ENCODE measurements at places on chromosomes 7 and 10.

GRCh38 chr7:7687800-7688199 lies 30.6 kb downstream of the RPA3 start:
- no peak for DNase-seq

DNA sequence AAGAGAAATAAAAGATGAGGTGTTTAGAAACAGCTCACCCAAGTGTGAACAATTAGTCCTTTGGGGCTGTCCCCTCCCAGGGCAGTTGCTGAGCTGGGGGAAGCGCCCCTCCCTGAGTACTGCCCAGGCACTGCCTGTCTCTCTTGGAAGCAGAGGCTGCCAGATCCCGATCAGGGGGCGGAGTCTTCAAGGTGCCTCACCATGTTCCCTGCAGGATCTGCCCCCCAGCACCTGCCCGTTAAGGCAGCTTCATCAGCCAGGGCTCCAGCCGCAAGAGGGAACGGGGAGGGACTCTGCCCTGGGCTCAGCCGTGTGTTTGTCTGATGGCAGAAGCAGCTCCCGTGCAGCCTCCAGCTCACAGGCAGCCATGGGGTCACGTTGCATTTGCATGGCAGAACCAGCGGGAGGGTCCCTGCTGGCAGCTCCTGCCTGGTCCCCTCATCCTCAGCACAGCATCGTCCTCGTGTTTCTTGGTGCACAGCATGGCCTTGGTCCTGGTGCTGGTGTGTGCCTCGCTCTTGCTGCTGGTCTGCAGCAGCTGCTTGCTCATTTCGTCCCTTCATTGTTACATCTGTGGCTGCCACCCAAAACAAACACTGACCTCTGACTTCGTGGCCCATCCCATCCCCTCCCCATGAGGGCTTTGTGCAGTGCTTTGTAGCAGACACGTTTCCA lies 10.7 kb upstream of the DPYSL4 start:
- peak; percentile 40 for DNase-seq

- DNase-seq = no peak
These were observed 531.3 kb downstream of the ATRNL1 start for GRCh38 chr10:115624448-115624847.

- no peak for DNase-seq
These were observed 147.1 kb upstream of the NRBF2 start for GRCh38 chr10:62985807-62986600.

DNA sequence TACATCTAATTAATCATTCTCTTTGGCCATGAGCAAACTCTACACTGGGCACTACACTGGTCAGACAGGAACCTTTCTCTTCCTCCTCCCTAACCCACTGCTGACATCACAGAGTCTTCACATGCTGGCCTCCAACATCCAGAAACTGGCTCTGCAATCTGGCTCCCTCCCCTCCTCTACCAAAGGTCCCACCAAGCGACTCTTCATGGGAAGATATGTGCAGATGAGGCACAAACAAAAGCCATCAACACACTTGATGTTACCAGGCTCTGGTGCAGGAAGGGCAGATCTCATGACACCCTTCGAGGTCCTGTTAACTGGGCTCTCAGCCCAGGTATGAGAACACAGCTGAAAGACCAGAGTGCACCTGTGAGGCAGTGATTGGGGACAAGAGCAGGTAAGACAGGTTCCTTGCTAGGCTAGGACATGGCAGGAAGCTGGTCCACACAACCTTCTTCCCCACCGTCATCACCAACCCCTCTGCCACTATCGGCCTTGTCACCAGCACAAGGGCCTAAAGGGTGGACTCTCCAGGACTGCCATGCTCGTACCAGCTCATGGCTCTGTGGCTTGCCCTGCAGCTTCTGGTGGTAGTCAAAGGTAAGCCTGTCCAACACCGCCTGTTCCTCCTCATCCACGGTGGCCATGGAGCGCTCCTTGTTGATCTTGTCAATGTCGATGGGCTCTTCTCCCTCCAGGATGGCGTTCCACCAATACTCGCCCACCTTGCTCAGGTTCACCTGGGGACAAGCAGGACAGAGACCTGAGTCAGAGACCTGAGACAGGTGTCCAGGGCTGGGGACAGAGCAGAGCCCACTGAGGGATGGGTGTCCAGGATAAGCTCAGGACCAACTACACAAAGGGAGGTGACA lies 66.6 kb upstream of the CAMK2B start:
- DNase-seq = no peak

DNA sequence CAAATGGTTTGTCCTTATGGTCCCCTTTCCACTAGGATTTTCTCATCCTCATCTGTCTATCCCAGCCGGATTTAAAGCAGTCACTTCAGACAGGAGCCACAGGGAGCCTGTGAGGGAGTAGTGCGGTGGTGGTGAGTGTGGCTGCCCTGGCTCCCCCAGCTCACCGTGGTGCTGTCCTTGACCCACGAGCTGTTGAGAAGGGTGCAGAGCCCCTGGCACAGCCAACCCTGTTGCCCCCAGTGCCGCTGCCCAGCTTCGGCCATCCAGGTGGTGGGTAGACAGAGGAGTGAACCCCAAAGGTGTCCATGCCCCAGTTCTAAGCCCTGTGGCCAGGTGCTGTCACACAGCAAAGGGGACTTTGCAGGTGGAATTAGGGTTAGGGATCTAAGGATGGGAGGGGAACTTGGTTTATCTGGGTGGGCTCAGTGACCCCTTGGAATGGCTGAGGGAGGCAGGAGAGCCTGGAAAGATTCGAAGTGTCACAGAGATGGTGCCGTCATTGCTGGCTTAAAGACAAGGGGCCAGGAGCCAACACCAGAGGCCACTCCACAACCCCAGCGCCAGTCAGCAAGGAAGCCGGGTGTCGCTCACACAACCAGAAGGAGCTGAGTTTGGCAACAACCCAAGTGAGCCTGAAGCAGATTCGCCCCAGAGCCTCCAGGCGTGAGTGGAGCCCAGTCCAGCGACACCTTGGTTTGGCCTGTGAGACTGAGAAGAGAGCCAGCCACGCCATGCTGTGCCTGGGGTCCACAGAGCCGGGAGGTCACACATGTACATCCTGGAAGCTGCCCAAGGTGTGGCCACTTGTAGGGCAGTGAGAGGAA lies 142.4 kb downstream of the ADCY1 start:
- no peak for DNase-seq

GRCh38 chr10:63889803-63890202 lies 368.6 kb downstream of the REEP3 start:
- no peak for DNase-seq

- DNase-seq = no peak
These were observed 147.1 kb downstream of the MLLT10 start for GRCh38 chr10:21681156-21681555.

GRCh38 chr7:15561835-15562234 lies at the start of gene AGMO:
Gene AGMO (minus strand): TSS chr7:15562015.
- no peak for DNase-seq
